Esophagus squamous epithelium (tissue), 5 donors: ENCODE measurements at places on chromosomes 2 and 18.

GRCh38 chr2:13714466-13714865 lies 918.1 kb upstream of the LRATD1 start:
- no peak for DNase-seq

- no peak for DNase-seq
Measured at GRCh38 chr18:50866765-50867164, 12.2 kb upstream of the ME2 start.

DNA sequence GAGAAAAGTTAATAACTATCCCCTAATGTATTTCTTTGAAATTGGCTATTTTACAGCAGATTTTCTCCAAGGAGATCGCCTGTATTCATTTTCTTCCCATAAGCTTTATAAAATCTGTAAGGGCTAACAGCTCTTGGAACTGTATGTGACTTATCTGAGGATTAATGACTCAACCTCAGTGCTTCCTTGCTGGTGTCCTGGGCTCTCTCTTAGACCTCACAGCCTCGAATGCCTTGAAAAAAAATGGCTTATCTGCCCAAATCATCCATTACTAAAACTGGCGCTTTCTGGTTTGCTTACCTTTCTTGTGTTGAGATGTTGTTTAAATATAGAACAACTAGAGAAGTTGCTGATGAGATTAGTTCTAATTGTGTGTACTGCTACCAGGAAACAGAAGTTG lies 713.6 kb downstream of the SLC4A3 start:
- DNase-seq = no peak

GRCh38 chr2:46537624-46538295 lies 58.4 kb downstream of the TMEM247 start:
- DNase-seq = no peak

DNA sequence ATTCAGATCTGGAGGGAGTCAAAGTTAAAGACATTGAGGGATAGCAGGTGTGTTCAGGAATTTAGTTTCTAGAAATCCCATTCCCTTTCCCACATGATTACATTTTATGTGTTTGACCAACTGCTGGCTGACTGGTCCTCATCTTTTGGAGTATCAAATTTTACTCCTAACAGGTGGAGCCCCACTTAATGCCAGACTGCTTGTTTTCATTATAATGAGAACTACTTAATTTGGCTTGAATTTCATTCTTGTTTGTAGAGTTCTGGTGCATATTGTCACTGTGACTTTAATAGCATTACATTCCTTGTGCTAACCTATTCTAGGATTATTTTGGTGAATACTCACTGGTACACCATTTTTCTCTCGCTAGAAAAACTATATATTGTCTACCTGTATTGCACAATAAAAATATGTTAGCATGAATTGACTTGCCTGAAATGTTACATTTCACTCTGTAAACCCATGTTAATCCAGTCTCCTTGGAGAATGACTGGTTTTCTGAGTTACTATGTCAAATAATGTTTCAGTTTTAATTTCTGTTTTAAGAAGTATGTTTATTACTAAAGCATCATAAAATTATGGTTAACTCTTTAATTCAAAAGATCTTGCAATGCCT lies 98.2 kb downstream of the TANC1 start:
- no peak for DNase-seq

GRCh38 chr18:37617623-37618022 lies 52.0 kb upstream of the CELF4 start:
- no peak for DNase-seq

DNA sequence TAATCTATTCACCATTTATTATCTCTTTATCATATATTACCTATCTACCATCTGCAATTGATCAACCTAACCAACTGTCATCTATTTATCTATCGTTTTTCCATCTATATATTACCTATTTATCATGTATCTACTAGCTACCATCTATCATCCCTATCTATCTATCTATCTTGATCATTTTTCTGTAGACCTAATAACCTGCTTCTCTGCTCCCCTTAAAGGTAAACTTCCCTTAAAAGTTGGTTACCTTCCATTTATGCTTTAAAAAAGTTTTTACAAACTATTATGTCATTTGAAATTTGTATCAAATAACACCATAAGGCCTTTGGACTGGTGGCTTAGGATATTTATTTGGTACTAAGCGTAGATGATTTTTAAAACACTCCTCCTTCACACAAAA lies 47.2 kb downstream of the TMEM18 start:
- no peak for DNase-seq

GRCh38 chr2:63424329-63425078 lies 163.8 kb downstream of the WDPCP start:
- no peak for DNase-seq

DNA sequence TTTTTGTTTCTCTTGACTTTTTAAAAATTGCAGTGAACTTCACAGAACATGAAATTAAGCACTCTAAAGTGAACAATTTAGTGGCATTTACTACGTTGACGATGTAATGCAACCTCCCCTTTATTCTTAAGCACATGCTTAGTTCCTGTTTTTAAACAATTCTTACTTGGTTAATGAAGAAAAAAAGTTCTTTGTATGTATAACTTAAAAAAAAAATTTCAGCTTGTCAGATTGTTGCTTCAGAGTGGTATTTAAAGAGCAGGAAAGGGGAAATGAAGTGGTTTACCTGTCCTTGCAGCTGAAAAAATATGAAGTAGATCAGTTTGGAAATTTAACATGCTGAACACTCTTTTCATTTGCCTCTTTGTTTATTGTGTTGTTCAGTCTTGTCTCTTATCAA lies 95.7 kb upstream of the RASGRP3 start:
- DNase-seq = no peak

DNA sequence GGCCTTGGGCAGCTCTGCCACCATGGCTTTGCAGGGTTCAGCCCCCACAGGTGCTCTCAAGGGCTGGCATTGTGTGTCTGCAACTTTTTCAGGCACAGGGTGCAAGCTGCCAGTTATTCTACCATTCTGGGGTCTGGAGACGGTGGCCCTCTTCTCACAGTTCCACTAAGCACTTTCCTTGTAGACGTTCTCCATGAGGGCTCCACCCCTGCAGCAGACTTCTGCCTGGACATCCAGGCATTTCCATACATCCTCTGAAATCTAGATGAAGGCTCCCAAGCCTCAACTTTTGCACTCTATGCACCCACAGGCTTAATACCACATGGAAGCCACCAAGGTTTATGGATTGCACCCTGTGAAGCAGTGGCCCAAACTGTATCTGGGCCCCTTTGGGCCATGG lies 91.0 kb upstream of the RND3 start:
- no peak for DNase-seq

DNA sequence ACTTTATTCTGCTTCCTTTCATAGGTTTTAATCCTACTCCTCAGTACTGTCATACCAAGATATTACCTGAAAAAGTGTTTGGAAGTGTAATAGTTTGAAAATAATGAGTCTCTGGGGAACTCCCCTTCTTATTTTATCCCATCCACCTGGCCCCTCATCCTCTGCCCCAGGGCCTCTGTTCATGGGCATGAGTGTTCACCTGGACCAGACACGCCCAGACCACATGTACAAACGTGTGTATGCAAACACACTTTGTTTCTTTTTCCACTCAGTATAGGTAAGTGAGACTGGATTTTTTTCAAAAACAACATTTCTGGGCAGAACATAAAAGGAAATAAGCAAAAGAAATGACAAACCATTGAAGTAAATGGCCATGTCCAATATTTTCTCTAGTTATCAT lies 62.1 kb upstream of the THSD7B start:
- DNase-seq = no peak

DNA sequence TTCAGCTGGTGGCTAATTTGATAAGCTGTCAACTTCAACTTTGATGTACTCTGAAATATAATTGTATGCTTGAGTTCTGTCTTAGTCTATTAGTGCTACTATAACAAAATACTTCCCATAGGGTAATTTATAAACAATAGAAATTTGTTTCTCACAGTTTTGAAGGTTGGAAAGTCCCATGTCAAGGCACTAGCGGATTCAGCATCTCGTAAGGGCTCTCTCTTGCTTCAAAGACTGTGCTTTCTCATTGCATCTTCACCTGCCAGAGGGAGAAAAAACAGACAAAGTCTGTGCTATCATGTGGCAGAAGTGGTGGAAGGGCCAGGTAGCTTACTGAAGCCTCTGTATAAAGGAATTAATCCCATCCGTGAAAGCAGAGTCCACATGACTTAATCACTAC lies 409.2 kb downstream of the CDH7 start:
- DNase-seq = no peak

GRCh38 chr18:80250740-80251364 lies 3.5 kb upstream of the PARD6G start:
- no peak for DNase-seq

GRCh38 chr18:13035249-13035914 lies 44.2 kb downstream of the CEP192 start:
- DNase-seq = no peak

- no peak for DNase-seq
Measured at GRCh38 chr18:12839526-12840196, 44.4 kb downstream of the PTPN2 start.

DNA sequence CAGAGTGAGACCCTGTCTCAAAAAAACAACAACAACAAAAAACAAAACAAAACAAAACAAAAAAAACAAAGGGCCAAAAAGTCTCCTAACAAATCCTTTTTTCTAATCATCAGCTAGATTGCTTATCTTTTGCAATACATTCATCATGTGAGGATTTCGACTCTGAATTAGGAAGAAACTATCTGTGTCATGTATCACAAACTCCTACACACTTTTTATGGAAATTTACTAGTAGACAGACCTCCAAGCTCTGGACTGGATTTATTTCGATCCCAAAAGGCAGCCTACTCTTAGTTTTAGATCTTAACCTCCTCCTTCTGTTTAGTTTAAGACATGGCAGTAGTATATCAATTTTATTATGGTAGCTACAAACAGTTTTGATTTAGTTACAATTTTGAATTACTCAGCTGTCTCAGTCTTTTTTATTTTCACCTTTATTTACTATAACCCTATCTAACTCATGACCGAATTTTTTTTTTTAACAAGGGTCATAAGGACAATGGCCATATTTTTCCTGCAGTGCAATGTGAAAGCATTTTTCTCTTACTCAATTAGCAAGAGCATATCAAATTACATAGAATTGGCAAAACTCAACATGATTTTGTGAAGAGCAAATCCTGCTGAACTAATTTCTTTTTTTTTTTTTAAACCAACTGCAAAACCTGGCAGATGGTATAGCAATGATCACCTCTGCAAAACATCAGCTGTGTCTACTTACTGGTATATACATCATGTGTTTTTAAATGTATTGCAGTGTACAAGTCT lies 10.7 kb upstream of the CCDC88A start:
- DNase-seq = no peak

GRCh38 chr18:36734596-36734995 lies 94.2 kb downstream of the TPGS2 start:
- no peak for DNase-seq

DNA sequence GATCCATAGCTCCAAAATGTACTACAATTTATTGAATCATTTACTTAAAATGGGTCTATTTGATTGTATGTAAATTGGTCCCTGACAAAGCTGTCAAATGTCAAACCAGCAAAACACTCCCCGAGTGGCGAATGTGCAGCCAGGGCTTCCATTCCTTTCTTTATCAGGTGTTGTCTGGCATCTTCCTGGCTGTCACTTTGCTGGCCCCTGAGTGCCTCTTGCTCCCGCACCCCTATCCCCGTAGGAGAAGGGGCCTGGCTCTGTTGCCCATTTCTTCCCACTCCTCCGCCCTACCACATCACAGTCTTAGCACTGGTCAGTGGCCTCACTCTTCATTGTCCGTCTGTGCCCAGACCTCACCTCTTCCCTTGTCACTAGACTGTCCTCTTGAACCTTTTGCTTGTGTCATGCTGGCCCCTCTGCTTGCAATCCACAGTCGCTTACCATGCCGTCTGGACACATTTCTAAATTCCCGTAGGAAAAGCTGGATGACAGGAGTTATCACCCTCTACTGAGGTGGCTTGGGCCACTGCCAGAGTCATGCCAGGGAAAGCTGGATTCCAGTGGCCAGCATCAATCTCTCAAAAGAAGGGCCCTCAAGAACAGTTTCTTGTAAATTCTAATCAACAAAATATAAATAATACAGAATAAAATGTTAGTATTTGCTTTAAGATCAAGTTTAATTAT lies 15.4 kb downstream of the UBE2F start:
- no peak for DNase-seq

DNA sequence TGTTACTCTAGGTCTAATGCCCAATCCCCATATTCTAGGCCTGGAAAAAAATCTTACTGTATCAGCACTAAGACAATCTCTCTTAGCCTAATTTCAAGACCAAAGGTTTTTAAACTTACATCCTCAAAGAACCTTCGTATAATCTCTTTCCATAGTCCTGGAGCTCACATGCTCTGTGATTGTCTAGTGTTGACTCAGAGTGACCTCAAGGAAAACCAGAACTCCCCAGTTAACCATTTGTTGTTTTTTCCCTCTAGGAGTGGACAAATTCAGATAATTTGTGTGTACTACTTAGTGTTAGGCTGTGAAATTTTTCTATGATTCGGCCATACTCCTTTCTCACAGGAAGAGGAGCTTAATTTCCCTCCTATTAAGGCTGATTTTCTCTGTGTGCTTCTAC lies 536.1 kb downstream of the SLC4A3 start:
- no peak for DNase-seq

DNA sequence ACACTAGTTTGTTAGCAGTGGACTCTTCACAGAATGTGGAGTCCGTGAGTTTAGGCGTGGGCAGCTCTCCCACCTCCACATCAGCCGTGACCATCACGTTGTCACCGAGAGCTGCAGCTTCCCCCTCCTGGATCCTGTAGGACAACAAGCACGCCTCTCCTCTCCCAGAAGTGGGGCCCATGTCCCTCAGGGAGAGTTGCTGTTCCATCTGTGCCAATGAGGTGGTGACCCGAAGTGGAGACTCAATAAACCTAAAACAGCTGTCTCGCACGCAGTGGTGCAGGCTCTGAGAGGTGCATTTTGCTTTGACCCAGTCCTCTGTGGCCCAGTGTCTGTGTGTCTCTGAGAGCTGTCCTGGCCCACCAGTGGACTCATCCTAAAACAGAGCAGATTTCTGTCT lies 456.5 kb upstream of the SOX11 start:
- no peak for DNase-seq

DNA sequence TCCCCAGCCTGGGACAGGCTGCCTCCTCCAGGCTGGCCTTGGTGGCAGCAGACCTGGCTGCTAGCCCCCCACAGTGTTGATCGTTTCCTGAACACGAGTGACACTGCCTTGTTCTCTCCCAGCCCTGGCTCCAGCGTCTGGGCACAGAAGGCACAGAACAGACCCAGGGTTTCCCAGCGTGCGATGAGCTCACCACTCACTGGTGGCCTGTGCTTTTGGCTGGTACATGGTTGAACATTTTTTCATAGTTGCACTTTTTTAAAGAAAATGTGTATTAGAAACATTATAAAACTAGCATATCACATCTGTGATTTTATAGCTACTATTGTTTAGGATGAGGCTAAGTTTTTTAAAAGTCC lies 40.9 kb downstream of the SCTR start:
- DNase-seq = no peak
